ENCODE measurements at places on chromosomes 1 and 21.

- no peak for DNase-seq
Observed at GRCh38 chr1:10304295-10304694, 93.9 kb downstream of the KIF1B start.

DNA sequence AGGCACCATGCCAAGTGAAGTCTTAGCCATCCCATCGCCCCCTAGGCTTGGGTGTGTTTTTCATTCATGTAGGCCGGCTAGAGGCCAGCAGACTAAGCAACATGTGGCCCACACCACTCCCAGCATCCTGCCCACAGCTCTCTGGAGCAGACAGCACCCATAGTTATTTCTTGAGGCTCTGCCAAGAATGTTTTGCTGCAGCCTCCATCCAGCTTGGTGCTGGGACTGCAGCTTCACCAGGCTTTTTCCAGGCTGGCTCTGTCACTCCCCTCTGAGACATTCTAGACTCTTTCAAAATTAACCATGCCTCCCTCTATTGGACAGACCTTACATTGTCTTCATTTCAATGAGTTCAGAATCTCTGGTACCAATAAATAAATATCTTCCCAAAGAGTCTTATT lies 104.2 kb downstream of the DUSP10 start:
- DNase-seq = no peak

DNA sequence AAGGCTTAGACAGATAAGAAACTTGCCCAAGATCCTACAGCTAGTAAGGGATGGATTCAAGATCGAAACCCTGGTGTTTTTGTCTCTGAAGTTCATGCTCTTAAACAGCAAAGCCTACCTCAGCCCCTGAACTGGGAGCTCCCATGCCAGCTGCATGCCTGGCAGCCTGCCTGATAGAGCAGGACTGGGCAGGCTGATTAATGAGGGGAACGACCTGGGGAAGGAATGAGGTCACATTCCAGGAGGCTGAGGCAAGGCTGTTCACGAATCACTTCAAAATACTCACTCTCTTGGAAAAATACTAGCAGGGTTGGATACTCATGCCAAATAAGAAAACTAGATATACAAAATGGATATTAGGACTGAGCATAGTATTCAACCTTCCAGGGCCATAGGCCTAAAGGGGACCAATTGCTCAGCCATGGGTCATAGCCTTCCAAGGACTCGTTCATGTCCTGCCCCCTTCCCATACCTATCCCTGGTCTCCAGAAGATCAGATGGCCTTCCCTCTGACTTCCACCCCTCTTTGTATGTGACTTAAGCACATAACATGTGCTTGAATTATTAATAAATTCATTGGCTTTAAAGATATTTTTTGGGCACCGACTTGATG lies 15.6 kb upstream of the TACSTD2 start:
- DNase-seq = no peak

GRCh38 chr1:187032982-187033692 lies 204.4 kb downstream of the PLA2G4A start:
- DNase-seq = no peak
